ENCODE measurements at places on chromosomes 11 and 22. TPM values are rescaled to one million over a fixed set of nuclear protein-coding genes. Genes with fewer than 3 reads are reported as not detected.

The OR56A1 gene
- not detected for total RNA-seq

The PHOX2A gene
- not detected for total RNA-seq

The SNX32 gene
- total RNA-seq: not detected

The CARD16 gene
- total RNA-seq: 2.1 TPM

The MPEG1 gene
- total RNA-seq: 3.3 TPM

The CBLIF gene
- total RNA-seq: not detected

The ABCC8 gene
- total RNA-seq: 4.0 TPM

The MPPED1 gene
- not detected for total RNA-seq

The TMEM121B gene
- 0.29 TPM for total RNA-seq

The MS4A3 gene
- total RNA-seq: not detected

The CAT gene
- total RNA-seq: 150 TPM

GRCh38 chr11:45171550-45171949, 25.1 kb downstream of the PRDM11 start:
- no peaks in the 10 kb centered on the region for H3K27me3 ChIP-seq
- H3K4me3 ChIP-seq: no peak overlapping the region
- no peak overlapping the region for H3K27ac ChIP-seq
- H3K36me3 ChIP-seq: no peaks in the 10 kb centered on the region

GRCh38 chr11:86162239-86162638, 82.3 kb upstream of the EED start:
- H3K4me1 ChIP-seq: peaks cover 4% of the 10 kb centered on the region
- no peaks in the 10 kb centered on the region for H3K27me3 ChIP-seq
- H3K36me3 ChIP-seq: no peaks in the 10 kb centered on the region
- no peak overlapping the region for H3K4me3 ChIP-seq
- peak; percentile 40 for DNase-seq

DNA sequence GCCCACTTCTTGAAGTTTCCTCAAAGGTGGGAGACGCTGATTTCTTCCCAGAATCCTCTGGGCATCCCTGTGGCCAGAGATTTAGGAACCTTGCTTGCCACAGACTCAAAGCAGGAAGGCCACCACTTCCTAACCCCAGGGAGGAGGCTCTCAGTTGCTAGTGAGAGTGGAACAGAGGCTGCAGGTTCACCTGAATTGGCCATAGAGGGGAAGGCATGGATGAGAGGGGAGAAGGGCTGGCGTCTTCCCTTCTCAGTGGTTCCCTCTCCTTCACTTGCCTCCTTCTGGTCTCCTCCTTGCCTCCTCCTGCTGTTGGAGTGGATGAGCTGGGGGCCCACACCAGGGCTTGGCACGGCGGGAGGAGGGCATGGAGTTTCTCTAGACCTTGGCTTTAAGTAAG, 185.7 kb downstream of the ADAMTS15 start:
- no peaks in the 10 kb centered on the region for H3K27me3 ChIP-seq
- H3K36me3 ChIP-seq: no peaks in the 10 kb centered on the region
- H3K4me3 ChIP-seq: no peak overlapping the region
- peaks cover 20% of the 10 kb centered on the region for H3K4me1 ChIP-seq
- no peak for DNase-seq
- H3K27ac ChIP-seq: no peak overlapping the region

DNA sequence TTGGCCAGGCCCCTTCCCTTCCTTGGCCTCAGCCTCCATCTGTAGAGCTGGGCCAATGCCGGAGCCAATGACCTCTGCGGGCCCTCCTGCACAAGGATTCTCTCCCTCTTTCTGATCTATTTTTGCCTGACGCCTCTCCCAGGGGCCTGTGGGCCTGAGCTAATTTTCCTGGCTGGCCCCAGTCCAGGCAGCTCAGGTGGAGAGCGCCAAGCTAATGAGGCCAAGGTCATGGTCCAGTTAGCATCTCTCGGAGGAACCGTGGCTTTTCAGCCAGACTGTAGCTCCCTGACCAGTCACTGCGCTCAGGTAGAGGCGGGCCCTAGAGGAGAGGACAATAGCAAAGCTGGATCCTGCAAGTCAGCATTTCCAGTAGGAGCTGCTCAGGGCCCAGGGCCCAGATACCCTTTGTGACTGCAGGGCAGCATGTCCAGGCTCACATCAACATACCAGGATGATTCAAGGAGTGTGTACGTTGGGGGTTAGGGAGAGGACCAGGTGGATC, 43.5 kb downstream of the APOL3 start:
- no peak overlapping the region for H3K27ac ChIP-seq
- no peak for DNase-seq
- no peaks in the 10 kb centered on the region for H3K36me3 ChIP-seq
- H3K4me1 ChIP-seq: no peaks in the 10 kb centered on the region

DNA sequence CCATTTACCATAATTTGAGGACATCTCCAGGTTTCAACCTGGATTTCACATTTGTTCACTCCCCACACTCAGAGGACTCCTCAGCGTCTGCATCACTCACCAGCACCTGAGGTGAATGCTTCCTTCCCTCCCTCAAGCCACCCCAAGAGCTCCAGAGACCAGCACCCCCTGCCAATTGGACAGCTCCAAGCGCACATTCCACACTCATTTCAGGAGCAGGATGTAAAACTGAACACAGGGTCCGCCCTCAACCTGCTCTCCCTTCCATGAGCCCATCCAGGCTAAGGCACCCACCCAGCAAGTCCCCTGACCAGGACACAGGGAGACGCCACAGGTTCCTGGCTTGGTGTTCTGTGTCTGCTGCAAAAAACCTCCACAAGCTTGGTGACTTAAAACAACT, 3.9 kb downstream of the SCGB1D1 start:
- H3K36me3 ChIP-seq: no peaks in the 10 kb centered on the region
- DNase-seq: no peak
- no peak overlapping the region for H3K27ac ChIP-seq
- H3K4me3 ChIP-seq: no peak overlapping the region

GRCh38 chr22:44091021-44091721, 67.1 kb downstream of the PARVB start:
- H3K27ac ChIP-seq: peak overlapping the region; percentile 88
- peaks cover 37% of the 10 kb centered on the region for H3K4me1 ChIP-seq
- H3K4me3 ChIP-seq: no peak overlapping the region
- DNase-seq: no peak

DNA sequence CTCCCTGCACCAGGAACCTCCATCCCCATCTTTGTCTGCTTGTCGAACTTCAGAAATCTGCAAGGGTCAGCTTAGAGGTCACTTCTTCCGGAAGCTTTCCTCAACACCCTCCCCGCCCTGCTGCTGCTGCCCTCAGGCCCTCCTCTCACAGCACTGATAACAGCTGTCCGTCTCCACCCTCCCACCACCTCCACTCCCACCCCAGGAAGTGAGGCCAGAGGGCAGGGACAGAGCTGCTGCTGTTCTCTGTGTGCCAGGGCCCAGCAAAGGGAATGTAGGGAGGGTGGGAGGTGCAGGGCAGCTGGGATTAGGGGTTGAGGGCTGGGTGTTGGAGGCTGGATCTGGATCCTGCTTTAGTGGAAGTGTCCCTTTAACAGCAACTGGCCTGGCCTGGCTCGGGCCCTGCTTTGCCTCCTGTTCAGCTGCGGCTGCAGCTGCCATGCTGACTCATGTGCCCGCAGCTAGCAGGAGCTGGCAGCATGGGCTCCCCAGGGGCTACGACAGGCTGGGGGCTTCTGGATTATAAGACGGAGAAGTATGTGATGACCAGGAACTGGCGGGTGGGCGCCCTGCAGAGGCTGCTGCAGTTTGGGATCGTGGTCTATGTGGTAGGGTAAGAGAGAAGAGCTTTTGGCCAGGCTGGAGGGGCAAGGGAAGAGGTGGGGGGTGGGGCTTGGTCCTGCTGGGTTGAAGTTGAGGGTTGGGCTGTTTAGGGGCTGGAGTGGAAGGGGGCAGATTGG, at the start of gene P2RX6:
TSS of gene P2RX6 (plus strand) at position 440 of the 740 bp plus-strand sequence. CDS start at position 450, 10 bp downstream.
- no peaks in the 10 kb centered on the region for H3K27me3 ChIP-seq
- peak within 1 kb of the TSS; percentile 69 for H3K4me3 ChIP-seq
- peak; percentile 82 for DNase-seq
- peak within 1 kb of the TSS; percentile 92 for H3K27ac ChIP-seq
- H3K4me1 ChIP-seq: peaks cover 26% of the 10 kb centered on the region

DNA sequence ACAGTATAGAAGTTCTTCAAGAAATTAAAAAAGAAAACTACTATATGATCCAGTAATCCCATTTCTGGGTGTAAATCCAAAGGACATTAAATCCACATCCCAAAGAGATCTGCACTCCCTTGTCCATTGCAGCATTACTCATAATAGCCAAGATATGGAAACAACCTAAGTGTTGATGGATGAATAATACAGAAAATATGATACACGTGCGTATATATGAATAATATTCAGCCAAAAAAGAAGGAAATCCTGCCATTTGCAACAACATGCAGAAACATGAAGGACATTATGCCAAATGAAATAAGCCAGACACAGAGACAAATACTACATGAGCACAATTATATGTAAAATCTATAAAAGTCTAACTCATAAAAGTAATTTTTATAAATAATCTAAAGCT, 306.3 kb upstream of the ANO3 start:
- H3K4me3 ChIP-seq: no peak overlapping the region
- no peaks in the 10 kb centered on the region for H3K4me1 ChIP-seq
- no peak for DNase-seq
- H3K27me3 ChIP-seq: no peaks in the 10 kb centered on the region
- H3K27ac ChIP-seq: no peak overlapping the region

GRCh38 chr11:8259306-8259959, 4.2 kb downstream of the LMO1 start:
- H3K36me3 ChIP-seq: no peaks in the 10 kb centered on the region
- peak overlapping the region; percentile 93 for H3K27ac ChIP-seq
- DNase-seq: peak; percentile 14
- no peak overlapping the region for H3K4me3 ChIP-seq

- H3K4me1 ChIP-seq: no peaks in the 10 kb centered on the region
- peaks cover under 1% of the 10 kb centered on the region for H3K27me3 ChIP-seq
- no peaks in the 10 kb centered on the region for H3K36me3 ChIP-seq
- no peak for DNase-seq
- no peak overlapping the region for H3K4me3 ChIP-seq
Measured at GRCh38 chr22:44426981-44427380, 71.1 kb downstream of the RTL6 start.

DNA sequence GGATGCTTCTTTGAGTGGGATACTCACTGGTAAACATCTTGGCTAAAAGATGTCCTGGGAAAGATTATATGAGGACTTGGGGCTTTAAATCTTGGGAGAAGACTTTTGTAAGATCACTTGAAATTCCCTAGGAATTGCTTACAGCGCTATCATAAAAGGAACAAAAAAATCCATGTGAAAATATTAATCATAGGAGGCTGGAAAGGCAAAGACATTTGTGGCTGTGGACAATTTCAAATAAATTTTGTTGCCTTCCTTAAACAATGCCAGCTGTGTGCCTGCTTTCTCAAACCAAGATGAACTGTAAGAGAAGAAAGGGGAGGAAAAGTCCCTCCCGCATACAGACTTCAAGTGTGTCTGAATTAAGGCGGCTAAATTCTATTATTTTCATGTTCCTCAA, 75.6 kb downstream of the SNX19 start:
- no peak overlapping the region for H3K27ac ChIP-seq
- no peaks in the 10 kb centered on the region for H3K36me3 ChIP-seq
- no peaks in the 10 kb centered on the region for H3K4me1 ChIP-seq

DNA sequence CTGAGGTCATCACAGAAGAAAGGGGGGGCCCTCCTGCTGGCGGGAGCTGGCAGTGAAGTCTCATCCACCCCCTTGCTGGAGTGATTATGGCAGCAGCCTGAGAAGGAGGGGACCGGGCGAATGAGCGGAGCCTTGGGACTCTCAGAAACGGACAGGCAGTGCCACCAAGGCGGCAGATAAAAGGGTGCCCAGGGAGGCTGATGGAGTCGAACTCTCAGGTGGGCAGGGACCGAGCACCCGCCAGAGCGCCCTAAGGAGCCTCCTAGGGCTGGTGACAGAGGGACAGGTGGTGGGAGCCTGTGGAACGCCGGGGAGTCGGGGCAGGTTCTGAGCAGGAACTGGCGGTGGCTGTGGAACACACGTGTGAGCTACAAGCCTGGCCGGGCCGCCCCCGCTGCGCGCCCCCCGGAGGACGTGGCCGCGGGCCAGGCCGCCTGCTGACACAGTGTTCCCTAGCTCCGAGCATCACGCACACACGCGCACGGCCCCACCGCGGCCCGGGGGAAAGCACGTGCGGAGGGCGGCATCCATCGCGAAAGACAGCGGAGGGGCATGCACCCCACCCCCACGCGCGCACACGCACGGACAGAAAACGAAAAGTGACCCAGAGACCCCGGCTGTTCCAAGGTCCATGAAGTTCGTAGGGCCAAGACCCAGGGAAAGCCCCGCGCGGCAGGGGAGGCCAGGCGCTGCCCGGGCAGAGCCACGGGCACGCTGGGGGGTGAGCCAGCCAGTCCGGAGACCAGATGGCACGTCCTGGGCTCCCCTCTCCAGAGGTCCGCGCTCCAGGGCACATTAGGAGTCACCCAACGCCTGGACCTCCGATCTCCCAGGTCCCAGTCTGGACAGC, 1.0 kb downstream of the VWCE start:
- DNase-seq: peak; percentile 21
- peaks cover 2% of the 10 kb centered on the region for H3K36me3 ChIP-seq
- no peak overlapping the region for H3K27ac ChIP-seq
- peaks cover 9% of the 10 kb centered on the region for H3K27me3 ChIP-seq
- H3K4me1 ChIP-seq: peaks cover 20% of the 10 kb centered on the region

GRCh38 chr11:57406337-57406904, 16.0 kb upstream of the PRG2 start:
- no peaks in the 10 kb centered on the region for H3K27me3 ChIP-seq
- peaks cover 22% of the 10 kb centered on the region for H3K4me1 ChIP-seq
- DNase-seq: no peak
- peak overlapping the region; percentile 46 for H3K27ac ChIP-seq
- H3K36me3 ChIP-seq: no peaks in the 10 kb centered on the region
- no peak overlapping the region for H3K4me3 ChIP-seq

- H3K27me3 ChIP-seq: no peaks in the 10 kb centered on the region
- no peak for DNase-seq
- no peak overlapping the region for H3K27ac ChIP-seq
- H3K4me3 ChIP-seq: no peak overlapping the region
- no peaks in the 10 kb centered on the region for H3K36me3 ChIP-seq
Measured at GRCh38 chr11:6217722-6218121, 12.4 kb downstream of the C11orf42 start.

DNA sequence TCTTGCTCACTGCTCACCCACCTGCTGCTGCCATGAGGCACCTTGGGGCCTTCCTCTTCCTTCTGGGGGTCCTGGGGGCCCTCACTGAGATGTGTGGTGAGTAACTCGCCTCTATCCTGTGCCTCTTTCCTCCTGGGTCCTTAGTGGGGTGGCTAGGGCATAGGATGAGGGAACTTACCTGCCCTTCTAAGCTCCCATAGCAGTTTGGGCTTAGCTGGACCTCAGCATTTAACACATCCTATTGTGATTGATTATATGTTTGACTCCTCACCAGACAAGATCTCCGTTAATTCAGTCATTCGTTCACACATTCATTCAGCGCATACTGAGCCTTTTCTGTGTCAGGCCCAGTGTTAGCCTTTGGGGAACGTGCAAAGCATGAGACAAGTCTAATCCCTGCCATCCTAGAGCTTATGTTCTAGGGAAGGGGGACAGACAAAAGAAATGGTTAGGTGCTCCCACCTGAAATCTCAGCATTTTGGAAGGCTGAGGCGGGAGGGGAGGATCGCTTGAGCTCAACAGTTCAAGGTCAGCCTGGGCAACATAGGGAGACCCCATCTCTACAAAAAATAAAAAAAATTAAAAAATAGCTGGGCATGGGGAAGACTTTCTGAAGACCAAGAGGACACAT, 441 bp downstream of the TCN2 start:
- H3K36me3 ChIP-seq: no peaks in the 10 kb centered on the region
- peak overlapping the region; percentile 87 for H3K27ac ChIP-seq
- H3K27me3 ChIP-seq: no peaks in the 10 kb centered on the region
- no peak for DNase-seq

- H3K27ac ChIP-seq: peak overlapping the region; percentile 83
- H3K4me3 ChIP-seq: no peak overlapping the region
Measured at GRCh38 chr11:36454941-36455631, 55.0 kb downstream of the TRAF6 start.
